ENCODE measurements at places on chromosomes 1 and 21.

DNA sequence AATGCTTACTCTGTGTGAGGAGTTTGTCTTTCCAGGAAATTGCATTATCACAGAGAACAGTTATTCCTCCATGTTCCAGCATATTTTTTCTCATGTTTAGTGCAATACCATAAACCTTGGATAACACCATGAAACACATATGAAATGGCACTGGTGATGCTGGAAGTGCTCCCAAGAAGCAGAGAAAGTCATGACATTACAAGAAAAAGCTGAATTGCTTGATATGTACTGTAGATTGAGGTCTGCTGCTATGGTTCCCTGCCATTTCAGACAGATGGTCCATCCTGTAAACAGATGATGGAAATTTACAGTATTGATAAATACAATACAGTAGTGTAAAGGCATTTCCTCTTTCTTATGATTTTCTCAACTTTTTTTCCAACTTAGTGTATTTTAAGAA is 422.1 kb downstream of the LRRIQ3 start:
- DNase-seq = no peak

DNA sequence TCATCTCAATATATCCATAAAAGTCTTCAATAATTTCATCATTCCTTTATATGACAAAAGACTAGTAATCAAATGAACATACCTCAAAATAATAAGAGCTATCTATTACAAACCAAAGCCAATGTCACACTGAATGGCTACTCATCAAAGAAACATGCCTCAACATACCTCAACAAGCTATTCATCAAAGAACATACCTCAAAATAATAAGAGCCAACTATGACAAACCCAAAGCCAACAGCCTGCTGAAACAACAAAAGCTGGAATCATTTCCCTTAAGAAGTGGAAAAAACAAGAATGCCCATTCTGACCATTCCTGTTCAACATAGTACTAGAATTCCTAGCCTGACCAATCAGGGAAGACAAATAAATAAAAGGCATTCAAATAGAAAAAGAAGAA is 1373.7 kb downstream of the BRINP3 start:
- DNase-seq = no peak

GRCh38 chr1:34686531-34686930 is 68.3 kb upstream of the GJB5 start:
- DNase-seq = no peak

- no peak for DNase-seq
Observed at GRCh38 chr1:19028110-19028509, 71.6 kb upstream of the IFFO2 start.

DNA sequence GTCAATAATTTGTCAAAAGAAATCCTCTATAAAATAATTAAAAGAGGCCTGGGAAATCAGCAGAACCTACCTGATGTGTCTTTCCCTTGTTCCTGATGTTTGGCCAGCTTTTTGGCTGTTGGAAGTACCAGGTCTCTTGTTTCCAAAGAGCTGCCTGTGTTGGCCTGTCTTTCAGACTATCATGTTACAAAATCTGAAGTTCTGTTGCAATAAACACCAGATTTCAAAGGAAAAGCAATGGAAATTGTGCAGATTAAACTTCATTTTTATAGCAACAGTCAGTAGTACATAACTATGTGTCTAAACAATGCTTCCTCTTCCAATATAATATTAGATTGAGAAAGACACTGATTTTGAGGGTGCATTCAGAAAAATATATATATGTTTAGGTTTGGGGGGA is 647.2 kb upstream of the CXADR start:
- DNase-seq = no peak

GRCh38 chr1:100930494-100930893 is 34.6 kb downstream of the SLC30A7 start:
- no peak for DNase-seq

GRCh38 chr1:209710847-209711246 is 6.2 kb downstream of the HSD11B1 start:
- no peak for DNase-seq

DNA sequence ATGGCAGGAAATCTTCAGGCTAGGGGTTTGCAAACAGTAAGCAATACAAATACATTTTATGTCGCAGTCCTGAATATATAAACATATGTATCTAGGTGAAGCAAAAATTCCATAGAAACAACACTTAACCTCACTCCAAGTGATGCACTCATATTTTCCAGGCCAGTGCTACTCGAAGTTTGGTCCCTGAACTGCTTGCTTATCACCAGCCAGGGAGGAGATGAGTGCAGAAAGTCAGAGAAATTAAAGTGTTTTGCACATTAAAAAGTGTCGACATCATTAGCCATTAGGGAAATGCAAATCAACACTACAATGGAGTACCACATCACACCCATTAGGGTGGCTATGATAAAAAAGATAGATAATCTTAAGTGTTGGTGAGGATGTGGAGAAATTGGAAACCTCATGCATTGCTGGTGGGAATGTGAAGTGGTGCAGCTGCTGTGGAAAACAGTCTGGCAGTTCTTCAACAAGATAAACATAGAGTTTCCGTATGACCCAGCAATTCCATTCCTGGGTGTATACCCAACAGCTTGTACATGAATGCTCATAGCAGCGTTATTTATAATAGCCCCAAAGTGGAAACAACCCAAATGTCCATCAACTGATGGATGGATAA is 70.5 kb upstream of the CSF1 start:
- DNase-seq = no peak

- DNase-seq = no peak
Observed at GRCh38 chr1:221025956-221026355, 146.7 kb downstream of the HLX start.

GRCh38 chr1:14313731-14314431 is 284.6 kb upstream of the KAZN start:
- DNase-seq = no peak

- DNase-seq = peak; percentile 66
Observed at GRCh38 chr1:108561689-108562326, 1.9 kb downstream of the EEIG2 start.

GRCh38 chr1:62727656-62728407 is 39.6 kb upstream of the DOCK7 start:
- DNase-seq = no peak

GRCh38 chr21:42841156-42841915 is 38.0 kb downstream of the WDR4 start:
- no peak for DNase-seq

- peak; percentile 43 for DNase-seq
Observed at GRCh38 chr1:52368383-52369172, 2.6 kb upstream of the CC2D1B start.

- DNase-seq = no peak
Observed at GRCh38 chr1:82752046-82752445, 951.3 kb downstream of the ADGRL2 start.

All from activated CD8-positive, alpha-beta memory T cell treated with anti-CD3 and anti-CD28 coated beads for 1 hour (primary cell).